Fibroblast of skin of right quadriceps (primary cell): ENCODE measurements at places on chromosomes 12 and 14.

GRCh38 chr14:103845327-103845726 is 2.0 kb downstream of the PPP1R13B start:
- no peak for DNase-seq

DNA sequence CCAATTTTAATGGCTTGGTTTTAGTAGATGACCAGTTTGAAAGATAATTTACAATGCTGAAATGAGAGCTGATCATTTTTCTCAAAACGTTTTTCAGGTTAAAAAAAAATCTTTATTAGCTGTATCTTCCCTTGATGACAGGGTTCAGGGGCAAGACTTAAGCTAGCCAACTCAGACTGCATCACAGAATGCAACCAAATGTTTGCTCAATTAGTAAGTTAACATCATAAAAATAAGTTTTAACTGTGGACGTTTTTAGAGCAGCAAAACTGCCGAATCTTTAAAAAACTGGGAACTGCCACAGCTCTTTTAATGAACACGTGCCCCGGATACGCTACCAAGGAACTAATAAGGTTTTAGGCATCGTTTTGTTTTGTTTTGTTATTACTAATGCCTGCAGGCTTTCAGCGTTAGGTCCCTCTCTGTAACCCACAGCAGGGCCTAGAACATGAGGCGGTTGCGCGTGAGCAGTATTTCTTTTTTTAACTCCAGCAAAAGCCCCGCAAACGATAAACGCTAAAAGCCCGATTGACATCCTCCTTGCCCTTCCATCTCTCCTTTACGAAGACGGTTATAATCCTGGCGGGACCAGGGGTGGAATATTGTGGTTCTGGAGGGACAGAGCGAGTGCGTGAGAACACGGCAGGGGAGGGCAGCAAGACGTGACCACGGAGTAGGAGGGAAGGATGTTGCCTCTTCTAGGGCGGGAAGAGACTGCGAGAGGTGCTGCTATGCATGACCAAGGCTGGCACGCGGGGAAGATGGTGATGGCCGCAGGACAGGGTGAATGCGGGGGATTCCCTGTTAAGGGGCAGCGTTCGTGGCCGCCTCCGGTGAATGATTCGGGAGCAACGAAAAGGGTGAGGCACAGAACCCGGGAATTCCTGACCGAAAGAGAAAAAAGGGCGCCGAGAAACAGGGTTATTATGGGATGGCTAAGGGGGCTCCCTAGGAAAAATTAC is 652 bp downstream of the SUPT16H start:
- peak; percentile 44 for DNase-seq

DNA sequence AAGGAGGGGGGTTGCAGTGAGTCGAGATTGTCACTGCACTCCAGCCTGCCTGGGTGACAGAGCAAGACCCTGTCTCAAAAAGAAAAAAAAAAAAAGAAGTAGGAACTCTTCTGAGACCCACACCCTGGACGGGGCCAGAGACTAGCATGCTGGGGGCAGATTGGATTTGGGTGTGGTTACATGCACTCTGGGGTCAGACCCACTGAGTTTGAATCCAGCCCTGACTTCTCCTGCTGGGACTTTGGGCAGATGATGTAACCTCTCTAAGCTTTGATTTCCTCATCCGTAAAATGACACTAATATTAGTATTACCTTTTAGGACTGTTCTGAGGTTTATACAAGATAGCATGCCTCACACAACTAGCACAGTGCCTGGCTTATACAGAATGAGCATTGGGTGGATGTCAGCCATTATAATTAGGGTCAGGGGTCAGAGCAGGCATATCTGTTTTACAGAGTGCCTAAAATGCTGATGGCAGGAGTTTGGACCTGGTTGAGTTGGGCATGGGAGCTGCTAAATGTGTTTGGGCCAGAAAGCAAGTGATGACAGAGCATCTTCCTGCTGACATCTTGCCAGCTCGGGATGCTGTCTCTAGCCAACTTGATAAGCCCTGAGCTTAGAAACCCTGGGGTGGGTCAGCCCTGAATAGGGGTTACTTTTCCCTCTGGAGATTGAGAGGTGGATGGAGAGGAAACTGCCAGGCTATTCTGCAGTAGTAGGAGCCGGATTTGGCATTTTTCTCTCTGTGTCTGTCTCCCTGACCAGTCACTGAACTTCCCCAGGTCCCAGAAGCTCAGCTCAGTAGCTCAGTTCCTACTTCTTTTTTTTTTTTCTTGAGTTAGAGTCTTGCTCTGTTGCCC is 15.5 kb downstream of the TPCN1 start:
- no peak for DNase-seq

GRCh38 chr12:105721891-105722290 is 391.4 kb downstream of the C12orf75 start:
- DNase-seq: no peak

DNA sequence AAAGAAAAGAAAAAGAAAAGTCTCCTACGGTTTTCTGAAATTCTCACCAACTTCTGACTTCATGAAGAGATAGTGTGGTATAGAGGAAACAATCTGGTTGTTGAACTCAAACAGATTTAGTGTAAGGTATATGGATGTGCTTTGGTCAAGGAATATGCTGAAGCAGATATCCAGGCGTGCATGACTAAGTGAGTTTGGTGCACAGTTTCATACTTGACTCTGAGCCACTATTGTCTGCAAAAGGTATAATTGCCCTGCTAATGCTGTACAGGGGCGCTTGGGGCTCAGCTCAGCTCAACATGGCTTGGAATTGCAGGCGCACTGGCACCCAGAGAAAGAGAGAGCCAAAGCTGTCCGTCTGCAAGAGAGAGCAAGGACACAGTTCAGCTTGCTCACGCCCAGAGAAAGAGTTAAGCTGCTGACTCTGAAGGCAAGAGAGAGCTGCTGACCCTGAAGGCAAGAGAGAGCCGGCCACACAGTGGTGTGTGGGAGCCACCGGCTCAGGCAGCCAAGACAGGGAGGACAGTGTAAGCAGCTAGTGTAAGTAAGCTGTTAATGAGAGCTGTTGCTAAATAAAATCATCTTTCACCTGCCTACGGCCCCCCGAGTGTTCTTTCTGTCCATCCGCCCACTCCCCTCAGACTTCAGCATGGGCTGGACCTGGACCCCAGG is 66.4 kb upstream of the SLC38A4 start:
- DNase-seq: no peak

DNA sequence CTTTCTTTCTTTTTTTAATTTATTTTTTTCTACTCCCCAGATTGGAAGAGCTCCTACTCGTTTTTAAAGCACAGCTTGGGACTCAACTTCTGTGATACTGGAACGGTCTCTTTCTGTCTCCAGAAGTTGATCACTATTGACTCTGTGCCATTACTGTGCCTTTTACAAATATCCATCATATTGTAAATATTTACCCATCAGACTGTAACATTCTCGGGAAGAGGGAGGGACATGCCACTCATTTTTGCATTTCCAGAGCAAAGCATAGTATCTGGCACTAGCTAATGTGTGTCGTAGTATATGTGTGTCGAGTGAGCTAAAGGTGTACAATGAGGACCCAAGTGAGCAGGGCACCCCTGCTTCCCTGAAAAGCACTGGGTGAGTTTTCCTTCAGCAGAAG is 24.0 kb upstream of the GSG1 start:
- no peak for DNase-seq

DNA sequence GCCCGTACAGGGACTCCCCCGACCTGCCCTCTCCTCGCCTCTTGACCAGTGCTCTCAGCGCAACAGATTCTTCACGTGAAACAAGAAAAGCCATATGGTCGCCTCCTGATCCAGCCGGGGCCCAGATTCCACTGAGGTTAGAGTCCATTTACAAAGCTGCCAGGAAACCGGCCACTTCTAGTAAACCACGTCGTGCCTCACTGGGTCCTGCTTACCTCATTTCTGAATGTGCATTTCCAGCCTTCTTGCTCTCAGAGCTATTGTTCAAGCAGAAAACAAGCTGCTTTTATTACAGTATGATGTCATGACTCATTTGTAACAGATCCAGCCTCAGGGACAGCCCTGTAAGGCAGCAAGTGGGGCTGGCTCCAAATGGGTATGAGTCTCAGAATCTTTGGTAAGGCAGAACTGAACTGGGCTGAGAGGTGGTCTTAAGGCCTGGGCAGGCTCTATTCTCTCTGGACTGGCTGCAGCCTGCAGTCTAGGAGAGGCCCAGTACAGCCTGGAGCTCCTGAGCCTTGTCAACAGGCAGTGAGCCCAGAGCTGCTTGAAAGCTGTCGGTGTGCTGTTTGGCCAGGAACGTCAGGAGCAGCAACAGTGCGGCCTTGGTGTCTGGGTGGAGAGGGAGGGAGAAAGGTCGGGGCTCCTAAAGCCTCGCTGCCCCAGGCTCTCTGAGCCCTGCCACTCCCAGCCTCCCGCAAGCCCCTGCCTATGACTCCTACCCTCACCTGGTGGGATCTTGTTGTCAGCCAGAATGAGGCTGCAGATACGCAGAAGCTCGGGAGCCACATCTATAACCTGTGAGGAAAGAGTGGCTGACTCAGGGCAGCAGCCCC is 8.3 kb downstream of the REC8 start:
- DNase-seq: peak; percentile 40

- DNase-seq: peak; percentile 7
Observed at GRCh38 chr14:20657216-20658211, 16.0 kb upstream of the OR6S1 start.

- DNase-seq: no peak
Observed at GRCh38 chr12:25186038-25186787, 8.7 kb downstream of the DNAI7 start.

DNA sequence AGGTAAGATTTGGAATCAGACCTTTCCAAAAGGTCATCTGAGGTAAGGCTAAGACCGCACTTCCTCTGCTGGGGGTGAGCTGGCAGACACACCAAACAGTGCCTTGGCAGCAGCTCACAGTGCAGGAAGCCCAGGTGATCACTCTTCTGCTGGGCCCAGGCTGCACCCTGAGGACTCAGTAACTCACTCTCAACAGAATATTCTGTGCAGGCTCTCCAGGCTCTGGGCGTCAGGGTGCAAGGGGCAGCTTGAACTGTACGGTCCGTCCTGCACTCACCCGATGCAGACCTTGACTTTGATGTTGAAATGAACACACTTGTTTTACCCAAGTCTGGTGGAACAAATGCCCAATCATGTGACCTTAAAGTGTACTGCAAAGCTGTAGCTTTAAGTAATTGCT is 6.0 kb downstream of the ALKBH2 start:
- DNase-seq: no peak

DNA sequence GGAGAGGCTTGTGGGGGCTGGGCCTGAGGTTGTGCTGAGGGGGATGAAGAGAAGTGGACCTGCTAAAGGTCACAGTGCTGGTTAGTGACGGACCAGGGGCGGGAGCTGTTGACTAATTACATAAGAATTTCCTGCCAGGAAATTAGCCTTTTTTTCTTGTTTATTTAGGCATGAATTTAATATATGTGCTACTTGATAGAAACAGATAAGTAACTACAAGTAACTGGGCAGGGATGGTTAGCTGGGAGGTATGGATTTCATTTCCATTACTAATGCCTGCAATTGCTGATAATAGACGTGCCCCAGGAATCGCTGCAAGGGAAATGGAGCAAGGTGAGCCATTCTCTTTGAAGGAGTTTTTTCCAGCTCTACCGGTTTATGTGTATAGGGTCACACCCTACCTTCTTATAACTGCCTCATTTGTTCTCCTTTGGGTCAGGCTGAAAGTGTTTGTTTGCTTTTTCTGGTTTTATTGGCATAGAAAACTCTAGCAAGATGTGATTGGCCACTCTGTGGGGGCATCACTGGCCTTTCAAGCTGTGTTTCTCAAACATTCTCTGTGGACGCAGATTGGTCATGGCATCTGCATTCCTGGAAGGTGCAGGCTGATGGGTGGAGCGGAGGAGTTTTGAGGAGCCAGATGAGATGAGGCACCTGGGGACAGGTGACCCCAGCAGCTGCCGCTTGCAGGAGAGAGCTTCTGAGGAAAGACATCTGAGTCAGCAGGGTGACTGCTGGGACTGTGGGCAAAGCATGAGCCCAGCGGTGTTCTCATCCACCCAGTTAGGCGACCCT is 19.0 kb upstream of the GPRC5A start:
- peak; percentile 79 for DNase-seq

- no peak for DNase-seq
Observed at GRCh38 chr14:88422047-88422446, 36.6 kb downstream of the SPATA7 start.

- no peak for DNase-seq
Observed at GRCh38 chr14:104115131-104115600, 23.2 kb upstream of the KIF26A start.

- no peak for DNase-seq
Observed at GRCh38 chr12:4943067-4943937, 33.6 kb downstream of the KCNA1 start.

- no peak for DNase-seq
Observed at GRCh38 chr14:96139169-96139568, 65.5 kb upstream of the BDKRB2 start.

DNA sequence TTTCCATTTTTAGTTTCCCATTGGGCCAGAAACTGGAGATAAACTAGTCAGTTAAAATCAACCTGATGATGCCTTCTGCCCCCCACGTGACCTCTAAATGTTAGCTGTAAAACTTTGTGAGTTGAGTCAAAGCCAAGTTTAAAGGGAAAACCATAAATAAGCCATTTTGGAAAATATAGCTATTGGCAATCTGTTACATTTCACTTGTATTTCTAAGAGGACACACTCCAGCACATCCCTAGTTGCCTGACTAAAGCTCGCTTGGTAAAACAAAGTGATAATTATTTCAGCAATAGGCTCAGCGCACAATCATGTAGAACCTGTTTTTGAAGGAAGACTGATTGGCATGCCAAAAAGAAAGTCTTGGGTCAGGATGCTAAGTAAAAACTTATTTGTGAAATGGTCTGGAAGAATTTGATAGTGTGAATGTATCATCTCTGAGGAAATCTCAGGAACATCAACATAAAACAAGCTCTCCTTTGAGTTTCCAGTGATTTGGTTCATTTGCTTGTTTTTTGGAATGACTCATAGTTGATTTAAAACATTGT is 49.2 kb upstream of the AEBP2 start:
- DNase-seq: no peak

DNA sequence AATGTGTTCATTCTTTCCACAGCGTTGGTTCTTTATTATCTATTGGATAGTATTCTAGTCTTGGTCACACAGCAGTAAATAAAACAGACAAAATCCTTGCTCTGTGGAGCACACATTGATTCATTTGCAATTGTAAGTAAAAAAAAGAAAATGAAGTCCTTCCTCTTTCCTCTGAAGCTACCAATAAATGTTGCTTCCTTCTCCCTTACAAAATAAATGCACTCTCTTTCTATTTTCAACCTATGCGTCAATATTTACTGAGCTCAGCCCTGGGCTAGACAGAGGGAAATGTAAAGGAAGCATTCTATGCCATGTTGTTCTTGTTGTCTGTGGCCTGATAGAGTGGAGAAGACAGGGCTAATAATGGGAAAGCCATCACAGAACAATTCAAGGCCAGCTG is 2.9 kb downstream of the ABHD12B start:
- no peak for DNase-seq

DNA sequence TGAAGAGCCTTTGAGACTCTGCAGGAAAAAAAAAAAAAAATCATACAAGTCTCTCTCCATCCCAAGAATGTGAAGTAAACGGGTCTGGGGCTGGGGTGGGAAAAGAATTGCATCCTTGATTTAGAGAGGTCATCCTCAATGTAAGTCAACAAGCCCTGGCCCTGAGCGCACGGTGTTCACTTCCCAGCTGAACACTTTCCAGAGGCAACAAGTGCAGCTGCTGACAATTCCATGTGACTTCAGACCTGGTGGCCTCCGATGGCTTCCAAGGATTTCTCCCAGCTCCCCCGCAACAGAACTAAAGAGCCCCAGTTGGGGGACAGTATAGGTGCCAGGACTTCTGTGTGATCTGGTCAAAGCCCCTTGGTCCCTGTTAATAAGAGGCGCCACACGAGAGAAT is 2.4 kb downstream of the RILPL1 start:
- no peak for DNase-seq

- DNase-seq: peak; percentile 90
Observed at GRCh38 chr12:121793838-121794533, 498 bp upstream of the RHOF start.
